T-cell (primary cell): ENCODE measurements at places on chromosomes 11 and 22.

DNA sequence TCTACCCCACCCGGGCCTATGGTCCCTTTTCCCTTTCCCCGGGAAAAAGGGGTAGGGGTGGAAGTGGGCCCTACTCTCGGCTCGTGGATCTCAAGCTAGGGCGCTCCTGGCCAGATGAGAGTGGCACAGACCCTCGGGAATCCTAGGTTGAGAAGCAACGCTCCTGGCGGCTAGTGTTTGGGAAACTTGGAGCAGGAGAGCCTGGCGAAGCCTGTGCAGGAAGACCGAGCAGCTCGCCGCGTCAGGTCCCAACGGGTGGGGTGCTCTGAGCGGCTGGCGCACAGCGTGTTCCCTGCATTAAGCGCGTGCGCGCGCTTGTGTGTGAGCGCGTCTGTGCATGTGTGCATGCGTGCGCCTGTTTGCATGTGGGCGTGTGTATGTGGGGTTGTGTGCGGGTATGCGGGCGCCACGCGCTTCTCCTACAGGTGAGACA is 7.1 kb upstream of the FLI1 start:
- DNase-seq, result peak; percentile 57

DNA sequence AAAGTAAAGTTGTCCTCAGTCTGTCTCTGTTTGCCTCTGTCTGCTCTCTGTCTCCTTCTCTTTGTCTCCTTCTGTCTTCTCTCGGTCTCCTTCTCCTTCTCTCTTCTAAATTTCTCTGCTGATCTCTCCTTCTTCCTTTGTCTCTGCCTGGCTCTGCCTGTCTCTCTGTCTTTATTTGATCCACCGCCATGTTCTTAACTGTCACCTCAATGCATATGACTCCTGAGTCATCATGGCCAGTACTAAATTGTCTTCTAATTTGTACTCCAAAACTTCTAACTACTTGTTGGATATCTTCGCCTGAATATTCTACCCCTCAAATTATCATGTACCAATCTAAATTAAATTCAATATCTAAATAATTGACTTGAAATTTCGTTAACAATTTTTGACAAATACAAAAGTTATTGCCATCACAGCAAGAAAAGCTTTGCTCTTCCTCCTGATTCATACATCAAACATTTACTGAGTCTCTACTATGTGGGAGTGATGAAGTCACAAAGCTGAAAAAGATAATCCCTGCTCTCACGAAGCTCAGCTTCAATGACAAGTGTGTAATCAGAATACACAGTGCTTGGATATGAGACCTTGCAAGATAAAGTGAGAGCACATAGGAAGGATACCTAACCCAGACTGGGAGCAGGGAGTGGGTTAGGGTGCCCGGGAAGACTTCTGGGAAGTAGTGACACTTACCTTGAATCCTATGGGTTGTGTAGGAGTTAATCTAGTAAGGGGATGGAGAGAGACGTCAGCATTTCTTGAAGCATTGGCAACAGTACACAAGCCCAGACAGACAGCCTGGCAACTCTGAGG is 193.0 kb downstream of the MAML2 start:
- DNase-seq, result no peak

DNA sequence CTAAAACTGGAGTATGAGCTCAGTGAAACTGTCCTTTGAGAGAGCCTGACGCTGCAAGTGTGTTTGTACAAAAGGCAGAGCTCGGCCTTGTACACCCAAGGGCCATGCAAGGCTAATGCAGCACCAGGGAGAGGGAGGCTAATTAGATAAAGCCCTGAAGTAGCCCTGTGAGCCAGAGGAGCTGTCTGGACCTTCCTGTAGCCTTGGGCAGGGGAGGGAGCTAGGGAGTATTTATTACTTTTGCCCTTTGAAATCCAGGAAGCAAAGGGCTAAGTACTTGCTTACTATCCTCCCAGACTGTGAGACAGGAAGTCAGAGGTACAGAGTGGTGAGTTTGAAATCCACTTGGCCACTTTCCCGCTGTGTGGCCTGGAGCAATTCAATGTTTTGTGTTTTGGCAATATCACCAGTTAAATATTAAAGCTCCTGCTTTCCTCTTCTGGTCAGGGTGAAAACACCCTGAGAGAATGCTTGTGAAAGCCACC is 10.2 kb upstream of the LDHA start:
- DNase-seq, result no peak

GRCh38 chr11:30902929-30903328 is 316.8 kb upstream of the MPPED2 start:
- no peak for DNase-seq

- DNase-seq, result no peak
These were observed 18.4 kb downstream of the ABTB2 start for GRCh38 chr11:34339149-34340064.

- DNase-seq, result peak; percentile 36
These were observed 29.0 kb downstream of the TTLL1 start for GRCh38 chr22:43060183-43060582.

GRCh38 chr22:46052331-46052771 is 75.4 kb upstream of the WNT7B start:
- DNase-seq, result no peak

DNA sequence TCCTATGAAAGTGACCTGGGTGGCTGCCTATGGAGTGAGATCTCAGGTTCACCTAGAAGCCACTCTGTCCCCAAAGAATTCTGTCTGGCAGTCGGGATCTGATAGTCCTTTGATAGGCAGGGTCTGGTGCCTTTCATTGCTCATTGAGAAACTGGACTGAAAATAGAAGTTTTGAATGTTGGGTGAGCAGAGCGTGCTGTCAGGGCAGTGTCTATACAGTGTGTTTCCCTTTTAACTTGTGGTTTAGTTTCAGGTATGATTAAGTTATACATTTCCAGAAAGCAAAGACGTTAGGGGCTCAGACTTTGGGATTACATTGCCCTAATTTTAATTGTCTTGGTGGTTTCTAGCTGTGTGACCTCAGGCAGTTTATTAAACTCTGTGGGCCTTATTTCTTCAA is 111.3 kb upstream of the PAX6 start:
- DNase-seq, result no peak

GRCh38 chr11:2743427-2744110 is 43.8 kb upstream of the KCNQ1OT1 start:
- DNase-seq, result no peak

- no peak for DNase-seq
These were observed 99.4 kb downstream of the RELT start for GRCh38 chr11:73475549-73476095.

DNA sequence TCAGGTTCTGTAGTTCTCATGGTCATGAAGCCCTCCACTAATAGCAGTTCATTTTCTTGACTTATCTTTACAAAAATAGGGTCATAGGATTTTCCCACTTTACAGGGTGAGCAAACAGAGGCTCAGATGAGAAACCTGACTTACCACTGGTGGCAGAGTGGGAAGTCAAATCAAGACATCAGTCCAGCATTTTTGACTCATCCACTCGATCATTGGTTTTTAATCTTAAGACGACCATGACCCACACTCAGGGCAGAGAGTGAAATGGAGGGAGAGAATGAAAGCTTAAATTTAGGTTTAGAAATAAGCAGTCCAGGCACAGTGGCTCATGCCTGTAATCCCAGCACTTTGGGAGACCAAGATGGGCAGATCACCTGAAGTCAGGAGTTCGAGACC is 42.1 kb downstream of the RTL6 start:
- no peak for DNase-seq

DNA sequence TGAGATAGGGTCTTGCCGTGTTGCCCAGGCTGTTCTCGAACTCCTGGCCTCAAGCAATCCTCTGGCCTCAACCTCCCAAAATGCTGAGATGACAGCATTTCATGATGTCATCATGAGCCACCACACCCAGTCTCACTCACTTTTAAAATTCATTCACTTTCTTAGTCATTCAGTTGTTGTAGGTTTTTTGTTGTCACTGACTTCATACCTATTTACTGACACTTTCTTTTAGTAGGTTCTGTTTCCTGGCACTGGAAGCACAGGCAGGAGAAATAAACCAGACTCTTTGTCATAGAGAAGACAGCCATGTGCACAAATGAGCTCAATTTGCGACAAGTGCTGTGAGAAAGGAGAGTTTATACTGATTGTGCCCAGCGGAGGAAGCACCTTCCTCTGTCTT is 10.5 kb downstream of the ART5 start:
- DNase-seq, result no peak

DNA sequence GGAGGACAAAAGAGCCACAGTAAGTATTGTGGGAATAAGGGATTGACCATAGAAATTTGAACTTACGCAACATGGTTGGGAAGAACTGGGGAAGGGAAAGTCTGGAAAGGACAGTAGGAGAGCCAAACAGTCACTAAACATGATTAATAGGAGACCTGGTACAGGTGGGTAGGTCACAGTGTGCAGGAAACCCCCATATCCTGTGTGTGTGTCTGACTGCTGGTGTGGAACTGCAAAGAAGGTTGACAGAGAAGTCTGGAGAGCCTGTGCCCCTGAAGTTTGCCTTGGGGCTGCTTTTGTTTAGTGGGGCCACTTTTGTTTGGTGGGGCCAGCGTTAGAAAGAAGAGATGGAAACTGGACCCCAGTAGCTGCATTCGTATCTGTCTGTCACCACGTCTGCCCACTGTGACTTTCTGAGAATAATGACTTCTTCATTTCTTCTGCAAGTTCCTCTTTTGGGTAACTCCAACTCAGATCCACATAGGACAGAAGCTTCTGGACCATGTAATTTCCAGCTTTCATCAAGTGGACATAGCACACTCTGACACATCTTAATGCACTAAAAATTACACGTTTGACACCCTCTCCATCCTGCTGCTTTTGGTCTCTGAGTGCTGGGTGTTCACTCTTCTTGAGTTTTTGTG is 126.8 kb upstream of the RAG2 start:
- DNase-seq, result no peak

DNA sequence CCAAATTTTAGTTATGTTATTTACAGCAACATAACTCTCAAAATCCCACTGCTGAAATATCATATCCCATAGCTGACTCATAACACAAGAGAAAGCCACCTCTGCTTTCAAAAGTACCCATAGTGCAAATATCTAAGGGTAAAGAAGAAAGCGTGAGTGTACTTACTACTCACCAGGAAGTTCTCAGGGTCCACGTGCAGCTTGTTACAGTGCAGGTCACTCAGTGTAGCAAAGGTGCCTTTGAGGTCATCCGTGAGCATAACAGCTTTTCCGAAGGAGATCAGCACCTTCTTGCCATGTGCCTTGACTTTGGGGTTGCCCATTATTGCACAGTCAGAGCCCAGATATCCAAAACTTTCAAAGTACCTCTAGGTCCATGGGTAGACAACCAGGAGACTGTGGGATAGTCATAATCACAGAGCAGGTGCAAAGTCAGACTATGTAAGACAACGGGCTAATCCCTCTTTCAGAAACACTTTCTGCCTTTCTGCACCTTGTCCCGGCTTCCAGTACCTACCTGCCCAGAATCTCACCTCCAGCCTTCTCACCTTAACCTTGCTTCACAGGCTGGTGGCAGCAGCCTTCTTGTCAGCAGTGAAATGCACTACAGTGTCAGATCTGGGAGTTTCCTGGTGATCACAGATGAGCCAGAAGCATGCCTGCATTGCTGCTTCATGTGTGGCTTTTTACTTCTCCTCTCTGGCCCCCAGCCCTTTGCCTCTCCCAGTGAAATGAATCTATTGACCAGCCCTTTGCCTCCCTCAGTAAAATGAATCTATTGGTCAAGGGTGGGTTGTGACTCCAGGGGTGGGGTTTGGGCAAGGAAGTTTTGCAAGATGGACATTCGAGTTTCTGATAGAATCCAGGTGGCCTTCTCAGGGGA is 6.5 kb downstream of the HBG1 start:
- no peak for DNase-seq

GRCh38 chr11:8086001-8086479 is 5.0 kb downstream of the TUB start:
- DNase-seq, result no peak

DNA sequence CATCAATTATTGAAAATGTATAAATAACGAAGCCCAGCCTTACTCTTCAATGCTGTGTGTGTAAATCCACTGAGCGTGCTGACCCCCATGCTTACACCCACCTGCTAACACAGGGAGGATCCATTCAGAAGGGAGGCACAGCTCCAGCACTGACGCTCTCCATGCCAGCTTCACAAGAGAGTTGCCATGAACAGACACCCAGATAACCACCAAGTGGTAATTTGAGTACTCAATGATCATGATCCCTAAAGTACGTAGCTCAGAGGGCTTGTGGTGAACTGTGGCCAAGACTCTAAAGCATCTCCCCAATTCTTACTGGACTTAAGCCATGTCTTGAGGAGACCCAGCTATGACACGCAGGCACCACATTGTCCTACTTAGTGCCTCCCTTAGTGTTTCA is 98.7 kb downstream of the IGLL1 start:
- no peak for DNase-seq

- DNase-seq, result no peak
These were observed 367.9 kb downstream of the MN1 start for GRCh38 chr22:27433585-27434190.

DNA sequence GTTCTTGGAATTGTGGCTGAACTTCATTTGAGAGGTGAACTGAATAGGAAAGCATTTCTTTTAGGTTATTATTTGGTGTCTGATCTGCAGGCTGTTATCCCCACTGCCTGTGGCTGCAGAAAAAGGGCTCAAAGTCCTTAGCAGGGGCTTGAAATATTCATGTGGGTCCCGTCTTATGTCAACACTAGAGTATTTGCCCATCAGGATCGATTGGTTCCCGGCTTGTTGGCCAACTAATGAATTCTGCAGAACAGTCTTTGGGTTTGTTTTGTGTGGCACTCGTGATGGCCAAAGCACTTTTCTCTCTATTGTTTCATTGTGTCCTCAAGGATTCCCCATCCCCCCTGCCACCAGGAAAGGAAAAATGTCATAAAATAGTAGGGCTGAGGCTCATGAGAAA is 211.9 kb downstream of the MYO18B start:
- no peak for DNase-seq

- no peak for DNase-seq
These were observed 39.5 kb downstream of the MTMR2 start for GRCh38 chr11:95884376-95884775.
